Sigmoid colon (tissue), 7 donors: ENCODE measurements at places on chromosomes 11 and 22. TPM values are rescaled to one million over a fixed set of nuclear protein-coding genes. Genes with fewer than 3 reads are reported as not detected.

DNA sequence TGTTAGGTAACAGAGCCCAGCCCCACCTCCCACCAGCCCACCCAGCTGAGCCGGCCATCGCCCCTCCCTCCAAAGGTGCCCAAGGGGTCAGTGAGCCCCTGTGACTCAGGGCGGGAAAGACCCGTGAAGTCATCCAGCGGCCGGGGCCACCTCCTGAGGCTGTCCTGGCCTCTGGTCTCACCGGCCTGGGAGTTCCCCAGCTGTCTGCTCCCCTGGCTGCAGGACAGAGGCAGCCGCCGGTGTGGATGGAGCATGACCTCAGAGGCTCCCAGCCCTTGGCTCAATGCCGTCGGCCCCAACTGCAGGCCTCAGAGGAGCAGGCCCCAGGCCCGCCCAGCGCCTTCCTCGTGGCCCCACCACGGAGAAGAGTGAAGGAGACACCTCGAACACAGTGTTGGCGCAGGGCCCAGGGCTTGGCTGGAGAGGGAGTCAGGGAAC is 28.7 kb downstream of the RPL3 start:
- DNase-seq: peak; percentile 84

DNA sequence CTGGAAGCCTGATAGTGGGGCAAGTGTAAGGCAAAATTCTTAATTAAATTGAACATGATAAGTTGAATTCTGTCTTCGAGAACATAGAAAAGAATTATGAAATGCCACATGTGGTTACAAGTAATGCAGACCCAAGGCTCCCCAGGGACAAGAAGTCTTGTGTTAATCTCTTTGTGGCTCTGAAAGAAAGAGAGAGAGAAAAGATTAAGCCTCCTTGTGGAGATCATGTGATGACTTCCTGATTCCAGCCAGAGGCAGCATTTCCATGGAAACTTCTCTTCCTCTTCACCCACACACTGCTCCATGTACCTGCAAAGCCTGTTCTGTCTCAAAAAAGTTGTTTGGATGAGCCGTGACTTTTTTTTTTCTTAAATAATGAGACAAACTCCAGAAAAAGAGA is 1.9 kb upstream of the TYR start:
- DNase-seq: no peak

- no peak for DNase-seq
These were observed 70.5 kb upstream of the BLID start for GRCh38 chr11:122186439-122187080.

DNA sequence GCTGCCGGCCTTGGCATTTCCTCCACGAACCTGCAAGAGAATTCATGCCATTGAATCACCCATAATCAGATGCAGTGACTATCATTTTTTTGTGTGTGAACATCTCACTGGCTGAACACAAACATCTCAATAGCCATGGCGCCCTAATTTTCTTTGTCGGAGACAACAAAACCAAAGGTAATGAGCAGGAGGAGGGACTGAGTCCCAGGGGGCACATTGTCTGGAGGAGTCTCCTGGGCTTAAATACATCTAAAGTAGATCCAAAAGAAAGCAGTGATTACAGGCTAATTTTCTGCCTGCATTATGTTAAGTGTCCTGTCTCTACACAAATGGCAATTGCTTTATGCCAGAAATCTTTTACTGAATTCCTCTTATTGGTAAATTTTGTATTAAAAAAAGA is 113.5 kb downstream of the NTM start:
- DNase-seq: no peak

GRCh38 chr11:118619444-118620197 is 12.2 kb downstream of the PHLDB1 start:
- DNase-seq: peak; percentile 80

Gene MYRF
- 1.8 TPM for polyA plus RNA-seq

GRCh38 chr11:68660066-68660810 is 24.1 kb upstream of the GAL start:
- no peak for DNase-seq

GRCh38 chr11:35170503-35170902 is 31.5 kb downstream of the CD44 start:
- DNase-seq: no peak

- DNase-seq: peak; percentile 95
These were observed 688 bp downstream of the SERPING1 start for GRCh38 chr11:57597916-57598830.

Gene SERHL2
- polyA plus RNA-seq: 0.92 TPM

DNA sequence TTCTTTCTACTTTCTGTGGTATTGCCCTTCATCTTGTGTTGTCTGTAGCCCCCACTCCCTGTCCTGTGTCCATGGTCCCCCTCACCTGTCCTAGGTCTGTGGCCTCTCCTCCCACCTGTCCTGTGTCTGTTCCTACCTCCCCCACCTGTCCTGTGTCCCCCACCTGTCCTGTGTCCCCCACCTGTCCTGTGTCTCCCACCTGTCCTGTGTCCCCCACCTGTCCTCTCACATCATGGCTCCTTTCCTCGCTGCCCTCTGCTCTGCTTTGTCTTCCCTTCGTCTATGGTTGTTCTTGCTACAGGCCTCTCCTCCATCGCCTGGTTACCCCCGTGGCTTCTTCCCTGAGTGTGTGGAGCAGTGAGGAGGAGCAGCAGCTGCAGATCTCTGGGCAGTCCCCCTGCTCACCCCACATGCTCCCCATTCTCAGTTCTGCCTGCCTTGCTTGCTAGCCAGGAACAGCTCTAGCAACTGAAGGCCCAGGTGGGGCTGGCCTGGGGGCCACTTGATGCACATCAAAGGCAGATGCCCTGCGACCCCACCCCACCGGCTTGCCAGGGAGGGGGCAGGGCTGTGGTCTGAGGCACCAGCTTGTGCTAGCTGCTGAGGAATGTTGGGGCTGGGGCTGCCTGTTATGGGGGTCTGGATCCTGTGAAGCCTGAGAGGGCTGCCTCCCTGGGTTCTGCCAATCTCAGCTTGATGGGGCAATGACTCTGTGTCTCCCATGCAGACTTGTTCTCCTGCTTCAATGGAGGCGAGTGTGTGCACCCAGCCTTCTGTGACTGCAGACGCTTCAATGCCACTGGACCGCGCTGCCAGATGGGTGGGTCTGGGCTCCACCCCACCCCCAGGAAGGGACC is 5.6 kb downstream of the OTOG start:
- peak; percentile 46 for DNase-seq

Gene AIP
- polyA plus RNA-seq: 71.2 TPM

Gene LTO1
- 16.2 TPM for polyA plus RNA-seq

Gene H19
- 38.4 TPM for polyA plus RNA-seq

- DNase-seq: no peak
These were observed 120.6 kb downstream of the PDE3B start for GRCh38 chr11:14764179-14764578.

DNA sequence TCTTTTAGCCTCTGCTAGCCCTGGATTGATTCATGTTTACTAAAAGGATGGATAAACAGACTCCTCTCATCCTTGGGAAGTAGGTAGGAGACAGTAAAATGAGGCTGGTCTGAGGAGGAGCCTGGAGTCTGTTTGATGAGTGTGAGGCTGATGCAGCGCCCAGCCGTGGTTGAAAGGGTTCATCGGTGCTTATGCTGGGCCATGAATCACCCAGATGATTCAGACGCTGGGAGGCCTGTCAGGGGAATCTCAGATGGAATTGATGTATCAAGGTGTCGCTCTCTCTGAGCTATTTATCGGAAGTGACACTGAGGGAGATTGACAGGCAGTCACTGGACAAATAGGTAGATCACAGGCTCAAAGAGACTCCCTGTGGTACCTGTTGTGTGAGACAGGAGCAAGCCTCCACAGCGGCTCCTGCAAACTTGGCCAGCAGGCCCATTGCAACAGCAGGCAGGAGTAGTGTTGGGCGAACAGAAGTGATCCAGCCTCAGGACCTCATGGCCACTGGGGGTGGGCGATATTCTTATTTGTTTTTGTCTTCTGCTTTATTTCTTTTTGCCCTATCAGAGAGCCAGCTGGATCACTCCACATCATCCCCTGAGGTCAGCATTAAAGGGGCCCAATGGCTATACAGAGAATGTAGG is 109.9 kb upstream of the CADM1 start:
- no peak for DNase-seq

GRCh38 chr11:31817054-31817620 is 6.0 kb upstream of the PAX6 start:
- peak; percentile 52 for DNase-seq

DNA sequence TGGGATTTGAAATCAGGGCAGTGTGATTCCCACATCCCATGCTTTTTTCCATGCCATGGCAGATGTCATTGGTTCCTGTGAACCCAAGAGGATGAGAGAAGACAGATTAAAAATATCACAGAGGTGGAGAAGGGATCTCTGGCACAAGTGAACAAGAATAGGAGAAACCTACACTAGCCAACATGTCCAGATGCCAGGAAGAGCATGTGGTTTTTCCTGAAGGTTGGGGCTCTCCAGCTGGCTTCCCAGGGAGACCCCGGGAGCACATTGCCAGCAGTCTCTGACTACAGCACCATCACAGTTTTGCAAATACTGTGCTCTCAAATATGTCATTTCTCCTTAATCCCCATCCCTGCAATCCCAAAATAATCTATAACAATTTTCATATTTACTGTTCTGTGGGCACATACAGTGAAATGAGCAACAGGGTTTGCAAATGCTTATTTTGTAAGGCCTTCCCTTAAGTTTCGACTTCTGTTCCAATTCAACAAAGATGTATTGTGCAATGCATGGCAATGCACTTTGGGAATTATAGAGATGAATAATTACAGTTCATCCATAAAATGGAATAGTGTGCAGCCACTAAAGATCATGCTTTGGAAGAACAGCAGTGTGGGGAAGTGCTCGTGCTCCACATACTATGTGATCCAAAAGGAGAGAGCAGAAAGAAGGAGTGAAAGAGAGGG is 4.8 kb downstream of the ANKK1 start:
- DNase-seq: no peak

- DNase-seq: no peak
These were observed 64.1 kb downstream of the CLPB start for GRCh38 chr11:72370201-72370600.

GRCh38 chr22:17945888-17946648 is 78.3 kb downstream of the MICAL3 start:
- DNase-seq: peak; percentile 54

Gene SLCO2B1
- 7.8 TPM for polyA plus RNA-seq

Gene PRAME
- polyA plus RNA-seq: not detected

- DNase-seq: no peak
These were observed 57.2 kb upstream of the FAM181B start for GRCh38 chr11:82790723-82791484.

Gene MMP20
- not detected for polyA plus RNA-seq

- no peak for DNase-seq
These were observed 562.3 kb downstream of the NTM start for GRCh38 chr11:131932584-131933325.

DNA sequence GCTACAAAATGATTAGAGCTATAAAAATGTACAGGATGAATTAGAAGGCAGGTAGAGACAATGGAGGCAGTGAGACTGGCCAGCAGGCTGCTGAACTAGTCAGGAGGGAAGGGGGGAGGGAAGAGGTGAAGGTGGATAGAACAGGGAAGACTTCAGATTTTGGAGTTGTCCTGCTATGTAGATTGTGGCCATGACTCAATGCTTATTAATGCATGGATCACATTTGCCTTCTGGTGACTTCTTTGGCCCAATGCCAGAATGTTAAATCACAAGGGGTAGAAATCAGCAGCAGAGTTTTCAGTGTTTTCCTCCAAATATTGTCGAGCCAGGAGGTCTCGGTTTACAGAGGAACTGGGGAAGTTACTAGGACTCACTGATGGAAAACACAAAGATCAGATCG is 346.6 kb downstream of the AASDHPPT start:
- DNase-seq: no peak

GRCh38 chr22:48503876-48504275 is 1323.8 kb downstream of the BRD1 start:
- no peak for DNase-seq

Gene OR52A1
- not detected for polyA plus RNA-seq
